ENCODE measurements at places on chromosomes 5 and 9.

- DNase-seq, result no peak
These were observed 722.8 kb upstream of the GRAMD2B start for GRCh38 chr5:125700380-125700861.

- no peak for DNase-seq
These were observed 6.6 kb upstream of the MSMP start for GRCh38 chr9:35760651-35761050.

DNA sequence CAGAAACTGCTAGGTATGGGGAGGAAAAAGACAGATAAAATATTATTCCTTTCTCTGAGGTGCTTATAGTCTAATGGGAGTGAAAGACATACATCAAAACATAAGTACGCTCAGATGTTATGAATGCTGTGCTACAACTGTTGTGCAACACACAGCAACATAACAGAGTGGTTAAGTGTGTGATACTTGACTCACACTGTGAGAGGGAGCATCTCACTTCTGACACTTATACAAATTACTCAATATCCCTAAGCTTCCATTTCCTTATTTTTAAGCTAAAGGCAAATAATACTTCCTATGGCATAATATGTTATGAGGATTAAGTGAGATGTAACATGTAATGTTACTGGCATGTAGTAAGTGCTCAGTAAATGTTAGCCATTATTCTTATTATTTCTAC, 110.6 kb upstream of the FER start:
- no peak for DNase-seq

DNA sequence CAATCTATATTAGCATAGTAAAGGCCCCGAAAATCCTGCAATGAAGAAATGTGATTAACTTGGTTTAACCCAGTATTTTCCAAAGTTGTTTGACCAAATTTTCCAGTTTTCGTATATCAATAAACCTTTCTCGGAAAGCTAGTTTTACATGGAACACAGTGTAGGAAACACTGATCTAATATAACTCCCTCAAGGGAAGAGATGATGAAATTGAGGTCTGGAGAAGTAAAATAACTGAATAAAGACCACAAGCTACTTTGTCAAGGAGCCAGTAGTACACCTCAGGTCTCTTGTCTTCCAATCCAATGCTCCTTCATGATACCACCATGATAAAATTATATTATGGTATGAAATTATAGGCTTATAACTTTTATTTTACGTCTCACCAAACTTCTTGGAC, 118.1 kb upstream of the TARS1 start:
- DNase-seq, result no peak

- DNase-seq, result no peak
These were observed 346.3 kb downstream of the ENC1 start for GRCh38 chr5:74294231-74294705.

DNA sequence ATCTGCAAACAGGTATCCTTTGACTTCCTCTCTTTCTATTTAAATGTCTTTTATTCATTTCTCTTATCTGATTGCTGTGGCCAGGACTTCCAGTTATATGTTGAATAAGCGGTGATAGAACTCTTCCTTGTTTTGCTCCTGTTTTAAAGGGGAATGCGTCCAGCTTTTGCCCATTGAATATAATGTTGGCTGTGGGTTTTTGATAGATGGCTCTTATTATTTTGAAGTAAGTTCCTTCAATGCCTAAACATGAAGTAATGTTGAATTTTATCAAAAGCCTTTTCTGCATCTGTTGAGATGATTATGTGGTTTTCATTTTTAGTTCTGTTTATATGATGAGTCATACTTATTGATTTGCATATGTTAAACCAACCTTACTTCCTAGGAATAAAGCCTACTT, 300.5 kb upstream of the CTNND2 start:
- no peak for DNase-seq

GRCh38 chr9:27386571-27387091, 89.7 kb upstream of the EQTN start:
- no peak for DNase-seq

- DNase-seq, result no peak
These were observed 235.5 kb downstream of the RFK start for GRCh38 chr9:76158713-76159112.

DNA sequence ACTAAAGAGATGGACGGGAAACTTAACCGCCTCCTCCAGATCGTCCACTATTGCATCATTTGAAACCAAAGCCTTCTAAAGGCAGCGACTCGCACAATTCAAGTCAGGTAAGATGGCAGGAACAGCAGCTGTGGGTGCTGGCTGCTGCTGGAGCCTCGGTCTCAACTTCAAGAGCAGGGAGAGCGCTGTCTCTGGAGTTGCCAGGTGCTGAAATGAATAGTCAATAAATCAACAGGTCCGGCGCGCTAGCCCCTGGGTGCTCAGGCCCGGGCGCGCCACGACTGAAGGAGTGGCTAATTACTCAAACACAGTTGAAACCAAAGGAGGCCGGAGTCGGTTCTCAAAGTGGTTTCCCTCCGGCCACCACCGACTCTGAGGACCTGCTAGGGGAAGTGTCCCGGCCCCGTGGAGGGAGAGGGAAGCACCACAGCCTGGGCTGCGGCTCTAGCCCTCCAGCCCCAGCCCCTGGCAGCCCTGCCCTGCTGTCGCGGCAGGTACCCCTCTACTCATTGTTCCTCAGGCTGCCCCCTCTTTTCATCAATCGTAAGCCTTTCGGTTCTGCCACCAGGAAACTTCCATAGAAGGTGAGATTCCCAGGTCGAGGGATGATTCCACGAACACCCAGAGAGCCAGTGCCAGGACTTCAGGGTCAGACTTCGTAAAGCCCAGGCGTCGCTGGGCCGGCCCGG, 804 bp downstream of the TTC39B start:
- DNase-seq, result no peak

DNA sequence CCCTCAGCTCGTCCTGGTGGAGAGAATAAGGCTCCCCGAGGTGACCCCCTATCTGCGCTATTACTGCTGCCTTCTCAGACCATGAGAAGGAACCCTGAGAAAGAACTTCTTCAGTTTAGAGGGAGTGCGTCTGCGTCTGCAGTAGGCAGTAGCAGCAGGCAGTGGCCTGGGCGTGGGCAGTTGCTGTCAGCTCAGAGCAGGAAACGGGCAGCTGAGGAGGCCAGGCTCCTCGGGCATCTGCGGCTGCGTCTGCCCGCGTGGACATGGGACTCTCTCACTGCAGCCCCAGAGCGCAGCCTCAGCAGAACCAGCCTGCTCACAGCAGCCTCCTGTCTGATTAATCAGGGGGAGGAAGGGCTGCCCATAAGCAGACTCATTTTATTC, 49.8 kb upstream of the FCN1 start:
- DNase-seq, result no peak

- no peak for DNase-seq
These were observed 95.4 kb downstream of the CACNA1B start for GRCh38 chr9:137972988-137973470.

- no peak for DNase-seq
These were observed 72.9 kb downstream of the ECPAS start for GRCh38 chr9:111411266-111411665.

DNA sequence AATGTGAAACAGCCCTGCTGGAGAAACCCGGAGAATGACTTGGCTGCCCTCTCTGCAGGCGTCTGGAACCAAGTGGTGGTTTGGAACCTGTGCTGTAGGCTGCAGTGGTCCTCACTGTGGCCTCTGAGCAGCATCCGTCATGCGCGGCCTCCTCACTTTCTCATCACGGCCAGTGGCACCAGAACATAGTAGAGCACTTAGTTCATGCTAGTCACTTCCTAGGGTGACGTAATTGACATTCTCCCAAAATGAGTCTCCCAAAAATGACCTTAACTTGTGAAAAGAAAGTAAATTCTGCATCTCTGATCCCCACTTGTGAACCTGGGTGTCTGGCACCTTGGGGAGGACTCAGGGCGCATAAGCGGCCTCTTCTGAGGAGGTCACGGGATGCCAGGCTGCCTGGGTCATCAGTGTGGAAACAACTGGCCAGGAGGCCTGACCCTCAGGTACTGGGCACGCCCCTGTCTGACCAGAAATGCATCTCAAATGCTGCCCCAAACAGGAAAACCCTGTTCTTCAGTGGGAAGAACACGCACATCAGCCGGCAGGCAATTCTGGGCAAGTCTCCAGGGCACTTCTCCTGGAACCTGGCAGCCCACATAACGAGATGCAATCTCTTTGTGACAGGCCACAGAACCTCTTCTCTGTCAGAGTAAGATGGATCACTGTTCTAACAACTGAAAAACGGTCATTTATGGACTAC, 36.6 kb upstream of the SPTLC1 start:
- DNase-seq, result no peak

- no peak for DNase-seq
These were observed 217.9 kb downstream of the BNC2 start for GRCh38 chr9:16652582-16652981.

DNA sequence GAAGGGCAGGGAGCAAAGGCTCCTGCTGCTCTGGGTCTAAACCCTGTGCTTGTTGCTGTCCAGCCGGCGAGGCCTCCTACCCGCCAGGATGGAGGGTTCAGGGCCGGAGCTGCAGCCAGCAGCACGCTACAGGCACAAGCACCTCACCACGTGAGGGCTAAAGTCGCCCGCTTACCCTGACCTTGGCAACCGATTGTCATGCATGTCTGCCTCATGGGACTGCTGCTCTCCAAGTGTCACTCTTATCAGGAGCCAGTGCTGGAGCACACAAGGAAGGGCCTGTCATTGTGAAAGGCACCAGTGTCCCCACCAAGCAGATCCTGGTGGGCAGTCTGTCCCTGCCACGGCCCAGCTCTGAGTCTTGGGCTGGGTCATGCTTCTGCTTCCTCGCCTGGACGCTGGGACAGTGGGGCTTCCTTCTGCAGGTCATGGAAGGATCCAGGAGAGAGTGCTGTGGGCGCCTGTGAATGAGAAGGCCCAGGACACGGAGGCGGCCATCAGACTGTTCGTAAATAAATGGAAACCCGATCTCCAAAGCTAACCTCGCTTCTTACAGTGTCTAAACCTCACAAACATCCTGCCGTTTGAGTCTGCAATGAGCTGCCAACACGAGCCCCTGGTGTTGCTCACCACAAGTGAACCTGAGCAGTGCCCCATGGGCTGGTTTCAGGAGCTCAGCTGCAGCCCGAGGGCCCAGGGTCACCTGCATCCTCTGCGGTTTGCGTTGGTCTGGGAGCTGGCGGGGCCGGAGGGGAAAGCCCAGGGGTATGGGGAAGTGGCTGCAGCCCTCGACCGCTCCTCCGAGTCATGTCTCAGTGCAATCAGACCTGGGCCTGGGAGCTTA, 58.2 kb upstream of the RXRA start:
- DNase-seq, result no peak

DNA sequence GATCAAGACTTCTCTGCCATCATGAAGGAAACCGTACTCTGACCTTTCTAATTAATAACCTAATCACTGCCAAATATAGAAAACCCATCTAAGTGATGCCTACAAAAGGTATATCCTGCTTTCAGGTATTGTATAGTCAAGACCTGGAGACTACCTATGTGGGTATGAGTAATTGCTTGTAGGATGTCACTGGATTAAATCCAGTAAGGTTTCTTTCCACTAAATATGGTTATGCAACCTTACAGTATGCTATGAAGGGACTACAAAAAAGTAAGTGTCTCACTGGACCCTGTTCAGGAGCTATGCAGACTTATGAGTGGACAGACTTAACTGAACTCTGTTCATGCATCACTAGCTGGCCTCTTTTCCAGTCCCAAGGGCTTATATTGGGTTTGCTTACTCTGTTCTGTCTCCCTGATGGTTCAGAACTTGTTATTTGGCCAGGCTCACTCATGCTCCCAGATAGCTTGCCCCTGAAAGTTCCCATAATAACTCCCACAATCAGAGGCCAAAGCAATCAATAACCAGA, 51.1 kb downstream of the PDE6A start:
- no peak for DNase-seq

DNA sequence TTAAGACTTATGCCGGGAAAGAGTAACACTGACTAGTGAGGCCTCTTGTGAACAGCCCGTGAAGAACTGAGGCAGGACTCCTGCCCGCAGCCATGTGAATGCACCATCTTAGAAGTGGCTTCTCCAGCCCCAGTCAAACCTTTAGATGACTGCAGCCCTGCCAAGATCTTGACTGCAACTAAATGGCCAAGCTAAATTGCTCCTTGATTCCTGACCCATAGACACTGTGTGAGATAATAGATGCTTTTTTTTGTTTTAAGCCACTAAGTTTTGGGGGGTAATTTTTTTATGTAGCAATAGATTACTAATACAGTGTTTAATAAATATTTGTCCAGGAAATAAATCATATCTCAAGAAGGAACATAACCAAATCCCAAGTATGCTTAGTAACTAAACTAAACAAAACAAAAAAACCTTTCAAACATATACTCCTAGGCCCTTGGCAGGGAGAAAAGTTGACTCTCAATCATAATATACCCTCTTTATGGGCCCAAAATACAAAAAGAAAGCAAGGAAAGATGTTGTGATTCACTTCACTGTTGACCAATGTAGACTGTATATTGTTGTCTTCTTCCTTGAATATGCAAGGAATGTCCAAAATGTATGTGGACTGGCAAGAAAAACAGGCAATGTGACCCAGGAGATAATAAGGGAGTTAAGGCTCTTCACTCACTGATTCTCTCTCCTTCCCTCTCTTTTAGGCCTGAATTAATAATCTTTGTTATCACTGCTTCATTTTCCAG, 79.7 kb upstream of the ZNF366 start:
- no peak for DNase-seq

DNA sequence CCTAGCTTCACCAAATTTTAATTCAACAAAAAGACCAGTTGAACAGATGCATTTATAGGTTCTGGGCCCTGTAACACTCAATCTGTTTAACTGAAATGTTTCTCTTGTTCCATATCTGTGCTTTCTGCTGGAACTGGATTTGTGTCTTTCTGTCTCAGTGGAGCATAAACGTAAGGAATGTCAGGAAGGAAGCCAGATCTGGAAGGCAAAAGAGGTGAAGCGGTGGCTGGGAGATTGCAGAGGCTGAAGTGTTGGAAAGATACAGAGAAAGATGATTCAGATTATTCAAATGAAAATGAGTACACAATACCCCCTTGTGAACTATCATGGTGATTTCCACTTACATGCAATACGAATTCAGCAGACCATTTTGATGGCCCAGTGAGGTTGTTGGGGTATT, 406.8 kb downstream of the BRINP1 start:
- DNase-seq, result no peak

DNA sequence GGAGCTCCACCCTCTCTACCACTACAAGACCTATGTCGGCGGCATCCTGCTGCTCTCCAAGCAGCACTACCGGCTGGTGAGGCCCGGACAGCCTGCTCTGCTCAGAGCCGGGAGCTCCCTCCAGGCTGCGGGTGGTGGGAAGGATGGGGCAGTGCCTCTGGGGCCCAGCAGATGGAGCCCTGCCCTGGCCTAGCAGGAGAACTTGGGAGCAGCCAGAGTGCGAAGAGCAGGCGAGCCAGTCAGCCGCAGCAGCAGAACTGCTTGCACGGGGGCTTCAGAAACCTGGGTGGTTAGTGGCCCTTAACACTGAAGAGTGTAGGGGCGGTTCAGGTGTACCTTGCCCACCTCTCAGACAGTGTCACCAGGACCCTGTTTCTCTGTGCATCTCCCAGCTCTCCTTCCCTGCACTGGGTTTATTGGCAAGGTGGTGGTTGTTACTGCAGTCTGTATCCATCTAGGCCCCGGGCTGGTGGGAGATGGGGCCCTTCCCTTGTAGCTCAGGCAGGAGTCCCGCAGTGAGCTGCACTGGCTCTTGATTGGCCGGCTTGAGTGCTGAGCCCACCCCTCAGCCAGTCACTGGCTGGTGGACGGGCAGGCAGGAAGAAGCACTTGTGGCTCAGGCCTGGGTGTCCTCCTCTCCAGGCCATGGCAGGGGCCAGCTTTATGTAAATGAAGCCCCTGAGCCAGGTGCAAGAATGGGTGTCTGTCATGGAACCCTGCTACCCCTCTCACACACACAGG, 7.7 kb downstream of the B4GALT7 start:
- peak; percentile 97 for DNase-seq
